ENCODE measurements at places on chromosomes 3 and 15.

DNA sequence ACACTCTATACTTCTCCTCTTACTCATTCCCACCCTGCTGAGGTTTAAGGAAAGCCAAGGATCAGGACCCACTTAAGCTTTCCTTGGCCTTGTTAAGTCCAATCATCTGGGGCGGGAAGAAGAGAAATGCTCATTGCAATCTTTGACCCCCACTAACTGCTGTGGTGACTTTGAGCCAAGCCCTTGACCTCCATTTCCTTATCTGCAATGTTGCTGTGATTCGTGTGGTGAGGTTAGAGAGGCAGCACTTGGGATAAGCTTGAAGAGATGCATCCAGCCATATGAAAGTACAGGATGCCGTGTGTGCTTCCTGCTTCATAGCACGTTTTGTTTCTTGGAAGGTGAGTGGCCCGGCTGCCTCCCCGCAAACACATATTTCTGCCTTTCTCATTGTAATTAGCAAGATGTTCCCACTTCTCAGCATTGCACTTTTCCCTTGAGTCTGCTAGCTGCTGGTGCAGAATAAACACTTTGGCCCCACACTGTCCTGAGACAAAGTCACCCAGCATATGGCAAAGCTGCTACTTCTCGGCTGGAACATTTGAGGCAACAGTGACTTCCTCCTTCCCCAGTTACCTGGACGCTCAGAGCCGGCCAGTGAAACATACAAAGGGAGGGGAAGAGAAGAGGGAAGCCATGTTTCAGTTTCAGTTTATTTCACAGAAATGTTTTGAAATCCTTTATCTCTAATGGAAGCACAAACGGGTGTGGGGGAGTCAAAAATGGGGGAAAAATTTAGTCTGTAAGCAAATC, 10.5 kb upstream of the NUDT16 start:
- no peak for DNase-seq

GRCh38 chr3:172520301-172520831, 2.9 kb downstream of the TNFSF10 start:
- DNase-seq = no peak

GRCh38 chr3:13556917-13557316, 8.0 kb downstream of the FBLN2 start:
- DNase-seq = no peak

DNA sequence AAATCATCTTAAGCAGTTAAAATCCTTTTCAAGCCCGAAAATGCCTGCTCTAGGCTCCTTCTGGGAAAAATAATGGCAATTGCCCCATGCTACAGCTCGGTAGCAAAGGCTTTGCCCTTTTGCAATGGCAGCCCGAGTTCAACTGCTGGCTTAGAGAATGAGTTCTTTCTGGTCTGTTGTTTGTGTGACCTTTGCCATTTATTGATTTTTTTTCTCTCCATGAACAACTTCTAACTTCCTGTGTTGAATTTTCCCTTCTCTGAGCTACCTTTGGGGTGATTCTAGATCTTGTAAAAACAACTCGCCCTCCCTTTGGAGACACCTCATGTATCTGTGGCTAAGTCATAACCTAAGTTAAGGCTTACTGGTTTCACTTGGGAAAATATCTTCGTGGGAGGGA, 139.3 kb downstream of the PLCH1 start:
- DNase-seq = no peak

DNA sequence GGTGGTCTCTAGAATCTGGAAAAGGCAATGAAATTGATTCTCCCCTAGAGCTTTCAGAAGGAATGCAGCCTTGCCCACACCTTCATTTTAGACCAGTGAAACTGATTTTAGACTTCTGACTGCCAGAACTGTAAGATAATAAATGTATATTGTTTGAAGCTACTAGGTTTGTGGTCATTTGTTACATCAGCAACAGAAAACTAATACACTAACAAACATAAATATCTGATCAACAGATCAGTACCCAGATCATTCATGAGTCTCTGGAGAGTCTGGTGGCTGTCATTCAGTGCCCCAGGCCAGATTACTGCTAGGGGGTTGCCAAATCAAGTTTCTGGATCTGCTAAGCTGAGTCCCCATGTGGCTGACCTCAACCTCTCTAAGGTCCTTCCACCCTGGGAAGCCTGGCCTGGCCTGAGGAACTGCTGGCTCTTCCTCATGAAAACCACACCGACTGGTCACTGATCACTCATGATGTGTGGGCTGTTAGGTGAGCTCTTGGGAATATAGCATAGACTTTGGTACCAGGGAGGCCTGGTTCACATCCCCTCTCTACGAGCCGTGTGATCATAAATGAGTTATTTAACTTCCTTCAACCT, 11.1 kb upstream of the LACTB start:
- no peak for DNase-seq

DNA sequence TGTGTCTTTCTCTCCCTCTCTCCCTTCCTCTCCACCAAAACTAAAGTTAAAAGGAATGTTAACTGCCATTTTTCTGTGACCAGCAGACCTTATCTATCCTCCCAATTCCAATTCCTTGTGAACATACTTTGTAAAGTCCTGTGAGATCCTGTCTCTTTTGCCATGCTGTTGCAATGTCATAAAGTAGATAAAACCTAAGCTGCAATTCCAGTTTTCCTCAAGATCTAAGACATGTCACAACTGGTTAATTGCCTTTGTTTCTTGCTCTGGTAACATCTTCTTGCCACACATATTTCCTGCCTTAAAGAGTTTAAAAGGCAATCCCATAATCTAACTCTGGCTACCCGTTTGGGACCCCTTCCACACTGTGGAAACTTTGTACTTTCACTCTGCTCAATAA, 188.7 kb downstream of the PYDC2 start:
- no peak for DNase-seq

DNA sequence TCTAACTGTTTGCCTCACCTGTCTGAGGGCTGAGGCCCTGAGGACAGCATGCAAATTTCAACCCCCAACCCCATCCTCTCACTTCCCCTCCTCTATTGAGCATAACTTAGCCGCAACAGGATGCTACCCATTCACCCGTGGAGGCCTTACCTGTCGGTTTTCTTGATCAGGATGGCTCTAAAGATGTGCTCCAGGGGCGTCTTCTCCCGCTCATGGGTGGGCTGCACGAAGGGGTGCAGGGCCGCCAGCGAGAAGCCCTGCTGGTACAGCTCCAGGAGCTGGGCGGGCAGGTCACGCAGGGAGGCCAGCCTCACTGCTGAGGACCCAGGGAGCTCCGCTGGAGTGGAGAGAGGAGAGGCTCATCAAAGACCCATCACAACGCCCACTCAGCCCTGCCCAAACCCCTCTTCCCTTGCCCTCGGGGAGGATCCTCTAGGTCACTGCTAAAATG, 79.8 kb downstream of the RFTN1 start:
- no peak for DNase-seq

GRCh38 chr3:71152892-71153265, 430.6 kb downstream of the FOXP1 start:
- DNase-seq = no peak

DNA sequence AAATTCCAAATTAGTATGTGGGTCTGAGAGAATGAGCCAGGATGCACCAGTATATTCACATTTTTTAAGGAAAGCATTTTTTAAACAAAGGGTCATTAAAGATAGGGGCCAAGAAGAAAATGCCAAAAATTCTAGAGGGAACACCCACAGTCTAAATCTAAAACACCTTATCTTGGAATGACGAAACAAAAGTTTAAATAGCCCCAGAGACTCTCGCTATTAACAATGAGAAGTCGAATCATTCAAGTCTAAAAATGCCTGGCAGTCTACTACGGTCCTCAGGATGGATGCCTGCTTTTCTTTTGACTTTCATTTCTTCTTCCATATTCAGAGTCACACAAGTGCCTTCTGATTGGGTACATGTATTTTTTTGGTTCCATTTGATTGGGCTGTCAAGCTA, 66.3 kb downstream of the SSUH2 start:
- no peak for DNase-seq

DNA sequence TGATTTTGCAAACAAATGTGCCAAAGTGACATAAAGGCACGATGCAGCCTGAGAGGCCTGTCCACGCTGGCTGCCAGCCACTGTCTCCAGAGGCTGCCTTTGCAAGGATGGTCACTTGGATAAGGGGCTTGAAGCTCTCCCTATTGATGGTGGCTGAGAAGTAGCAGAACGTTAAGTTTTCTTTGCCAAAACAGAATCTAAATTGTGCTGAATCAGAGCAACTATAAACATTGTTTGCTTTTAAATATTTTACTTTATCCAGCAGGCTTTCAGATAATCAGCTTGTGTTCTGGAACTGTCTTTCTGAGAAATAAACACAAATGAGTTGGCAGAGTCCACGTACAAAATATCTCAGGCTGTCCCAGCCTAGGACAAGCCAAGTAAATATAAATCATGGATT, 23.8 kb upstream of the CNBP start:
- no peak for DNase-seq

DNA sequence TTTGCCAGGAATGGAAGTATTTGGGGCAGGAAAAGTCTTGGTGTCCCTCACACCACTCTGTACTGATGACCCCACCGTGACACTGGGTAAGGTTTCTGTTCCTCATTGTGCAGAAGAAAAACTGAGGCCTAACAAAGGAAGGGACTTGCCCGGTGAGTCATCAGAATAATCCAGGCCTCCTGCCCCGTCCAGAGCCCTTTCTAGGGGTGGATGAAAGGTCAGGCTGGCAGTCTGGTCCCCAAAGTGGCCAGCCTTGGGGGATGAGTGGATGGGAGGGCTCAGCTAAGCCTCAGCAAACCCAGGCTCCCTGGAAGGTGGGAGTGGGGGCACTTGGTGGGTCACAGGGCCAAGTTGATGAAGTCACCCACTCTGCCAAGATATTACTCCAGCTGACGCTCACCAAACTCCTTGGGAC, 2.3 kb upstream of the DNAH1 start:
- DNase-seq = no peak

All from activated CD4-positive, alpha-beta T cell treated with anti-CD3 and anti-CD28 coated beads for 24 hours (primary cell).